Activated naive CD4-positive, alpha-beta T cell treated with anti-CD3 and anti-CD28 coated beads, Interleukin-2, amount 50 U/mL, for 16 hours (primary cell): ENCODE measurements at places on chromosomes 6 and 20.
A peak's percentile ranks its signal among the peaks of the same experiment; 100 is the strongest.

GRCh38 chr6:85344996-85345395 lies 104.9 kb upstream of the NT5E start:
- DNase-seq, result no peak

GRCh38 chr6:34490390-34491090 lies 24.7 kb downstream of the PACSIN1 start:
- no peak for DNase-seq

DNA sequence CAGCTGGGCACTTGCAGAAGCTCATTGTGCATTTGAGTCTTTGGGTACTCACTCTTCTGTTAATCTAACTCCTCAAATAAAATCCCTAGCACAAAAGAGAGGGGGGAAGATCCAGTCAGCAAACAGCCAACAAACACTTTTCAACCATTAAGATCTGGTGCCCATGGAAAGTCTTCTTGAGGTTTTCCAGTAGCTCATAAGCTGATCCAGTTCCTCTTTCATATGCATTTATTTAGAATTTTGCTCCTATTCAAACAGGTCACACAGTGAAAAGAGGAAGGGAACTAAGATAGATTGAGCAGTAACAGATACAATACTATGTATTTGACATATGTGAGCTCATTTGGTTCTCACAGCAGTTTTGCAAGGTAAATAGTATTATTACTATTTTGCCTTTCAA lies 38.6 kb downstream of the HLA-DPB1 start:
- DNase-seq, result no peak

- DNase-seq, result no peak
Measured at GRCh38 chr6:36444470-36444869, 1.7 kb downstream of the KCTD20 start.

DNA sequence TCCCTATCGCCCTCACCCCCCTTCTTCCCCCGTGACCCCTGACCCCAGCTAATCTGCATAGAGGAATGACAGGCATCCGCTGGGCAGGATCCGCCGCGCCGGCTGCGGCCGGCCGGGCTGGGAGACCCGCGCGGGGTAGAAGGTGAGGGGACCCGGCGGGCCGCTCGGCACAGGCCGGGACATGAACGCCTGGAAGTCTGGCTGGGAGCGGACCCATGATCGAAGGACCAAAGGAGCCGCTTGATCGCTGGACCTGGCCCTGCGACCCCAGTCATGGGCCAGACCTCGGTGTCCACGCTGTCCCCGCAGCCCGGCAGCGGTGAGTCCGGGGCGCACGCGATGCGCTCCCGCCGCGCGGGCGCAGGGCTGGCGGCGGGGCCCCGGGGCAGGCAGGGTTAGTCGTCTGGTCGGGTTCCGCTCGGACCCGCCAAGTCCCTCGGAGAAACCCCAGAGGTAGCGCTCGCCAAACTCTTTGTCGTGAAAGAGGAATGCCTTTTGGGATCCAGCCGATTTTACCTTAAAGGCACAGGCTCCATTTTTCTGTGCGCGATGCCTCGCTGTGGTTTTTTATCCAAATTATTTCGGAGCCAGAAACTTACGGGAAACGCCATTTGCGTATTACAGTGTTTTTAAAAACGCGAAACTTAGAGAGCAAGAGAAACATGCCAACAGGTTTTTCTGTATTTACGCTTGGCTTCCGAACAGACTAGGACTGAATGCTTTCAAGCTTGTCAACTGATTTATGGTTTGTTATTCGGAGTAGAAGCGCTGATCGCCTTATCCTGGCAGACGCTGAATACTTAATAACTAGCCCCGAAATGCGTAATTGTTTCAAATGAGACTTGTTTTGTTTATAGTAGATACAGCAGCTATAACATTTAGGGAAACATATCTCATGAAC lies at the start of gene PHACTR2:
Gene PHACTR2, plus strand, starts transcription at position 75 of the 901 bp plus-strand sequence. Its CDS starts 199 bp downstream, at position 274.
- peak; percentile 56 for DNase-seq

DNA sequence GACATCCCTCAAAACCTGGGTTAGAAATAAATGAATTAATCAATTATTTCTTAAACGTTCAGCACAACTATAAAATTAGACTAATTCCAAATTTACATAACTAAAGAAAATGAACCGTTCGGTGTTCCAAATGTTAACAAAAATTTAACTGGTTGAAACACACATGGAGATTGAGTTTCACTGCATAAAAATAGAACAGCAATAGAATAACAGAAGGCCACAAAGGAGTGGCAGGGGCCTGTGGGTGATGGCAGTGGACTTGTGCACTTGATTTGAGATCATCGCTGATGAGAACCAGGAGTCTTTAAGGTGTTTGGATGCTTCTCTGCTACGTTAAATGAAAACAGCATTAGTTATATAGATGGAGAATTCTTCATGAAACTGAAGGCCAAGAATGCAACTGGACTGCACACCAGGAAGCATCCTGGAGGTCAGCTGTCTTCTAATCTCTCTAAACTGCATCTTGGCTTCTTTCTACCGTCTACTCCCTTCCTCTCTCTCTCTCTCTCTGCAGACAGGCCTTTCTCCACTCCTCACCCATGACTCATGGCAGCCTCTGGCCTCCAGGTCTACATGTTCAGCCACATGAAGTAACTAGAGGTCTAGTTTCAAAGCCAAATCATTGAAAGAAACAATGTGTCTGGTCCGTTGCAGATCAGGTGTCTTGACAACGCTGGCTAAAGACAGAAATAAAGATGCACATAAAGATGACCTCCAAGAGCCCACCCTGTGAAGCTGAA lies 111.3 kb downstream of the SIM1 start:
- no peak for DNase-seq

DNA sequence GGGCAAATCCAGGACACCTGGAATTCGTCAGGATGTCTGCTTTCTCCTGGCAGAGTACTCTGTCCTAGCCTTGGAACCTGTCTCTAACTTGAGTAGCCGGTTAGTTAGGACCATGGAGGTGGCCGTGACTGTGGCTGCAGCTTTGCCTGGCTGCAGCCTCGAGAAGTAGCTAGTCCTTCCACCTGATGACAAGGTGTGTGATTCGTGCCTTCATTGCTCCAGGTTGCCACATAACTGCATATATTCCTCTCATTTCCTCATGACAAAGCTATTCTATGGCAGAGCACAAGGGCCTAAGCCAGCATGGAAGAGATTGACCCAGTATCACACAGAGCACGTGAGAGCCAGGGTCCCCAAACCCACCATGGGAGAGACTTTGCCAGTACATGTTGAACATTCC lies 39.8 kb upstream of the KIF25 start:
- no peak for DNase-seq

DNA sequence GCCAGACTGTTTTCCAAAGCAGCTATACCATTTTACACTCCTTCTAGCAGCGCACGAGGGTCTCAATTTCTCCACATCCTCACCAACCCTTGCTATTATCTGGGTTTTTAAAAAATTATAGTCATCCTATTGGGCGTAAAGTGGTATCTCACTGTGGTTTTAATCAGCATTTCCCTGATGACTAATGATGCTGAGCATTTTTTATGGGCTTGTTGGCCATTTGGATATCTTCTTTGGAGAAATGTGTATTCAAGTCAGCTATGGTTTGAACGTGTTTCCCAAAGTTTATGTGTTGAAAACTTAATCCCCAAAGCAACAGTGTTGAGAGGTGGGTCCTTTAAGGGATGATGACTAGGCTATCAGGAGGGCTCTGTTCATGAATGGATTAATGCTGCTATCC lies 6.7 kb downstream of the MCUR1 start:
- no peak for DNase-seq

- DNase-seq, result no peak
Measured at GRCh38 chr6:14857001-14857400, 388.9 kb upstream of the JARID2 start.

- peak; percentile 89 for DNase-seq
Measured at GRCh38 chr20:58980711-58981627, at the start of gene NELFCD. NELFCD (plus strand) TSS chr20:58981256; CDS start chr20:58981310, 54 bp downstream.

GRCh38 chr20:51237278-51237677 lies 214.4 kb upstream of the KCNG1 start:
- no peak for DNase-seq

DNA sequence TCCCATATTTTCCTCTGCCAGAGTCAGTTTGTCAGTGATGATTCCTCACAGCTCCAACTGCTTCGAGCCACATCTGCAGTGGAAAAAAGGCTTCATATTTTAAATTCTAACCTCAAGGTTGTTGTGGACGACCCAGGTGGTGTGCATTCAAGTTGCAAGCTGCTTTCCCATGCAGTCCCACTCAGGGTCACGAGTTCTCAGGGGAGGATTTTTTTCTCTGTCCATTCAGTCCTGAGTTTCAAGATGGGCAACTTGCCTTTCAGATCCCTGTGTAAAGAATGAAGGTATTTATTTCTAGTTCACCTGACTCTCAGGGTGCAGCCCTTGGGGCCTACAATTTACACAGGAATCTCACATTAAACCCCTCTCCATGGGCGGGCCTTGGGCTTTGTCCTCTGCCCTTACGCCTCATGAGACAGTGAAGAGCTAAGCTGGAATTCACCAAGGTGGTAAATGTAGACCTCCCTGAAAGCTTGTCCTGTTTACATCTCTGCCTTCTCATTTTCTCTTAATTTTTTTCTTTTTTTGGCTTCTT lies 65.9 kb downstream of the TPD52L1 start:
- no peak for DNase-seq

DNA sequence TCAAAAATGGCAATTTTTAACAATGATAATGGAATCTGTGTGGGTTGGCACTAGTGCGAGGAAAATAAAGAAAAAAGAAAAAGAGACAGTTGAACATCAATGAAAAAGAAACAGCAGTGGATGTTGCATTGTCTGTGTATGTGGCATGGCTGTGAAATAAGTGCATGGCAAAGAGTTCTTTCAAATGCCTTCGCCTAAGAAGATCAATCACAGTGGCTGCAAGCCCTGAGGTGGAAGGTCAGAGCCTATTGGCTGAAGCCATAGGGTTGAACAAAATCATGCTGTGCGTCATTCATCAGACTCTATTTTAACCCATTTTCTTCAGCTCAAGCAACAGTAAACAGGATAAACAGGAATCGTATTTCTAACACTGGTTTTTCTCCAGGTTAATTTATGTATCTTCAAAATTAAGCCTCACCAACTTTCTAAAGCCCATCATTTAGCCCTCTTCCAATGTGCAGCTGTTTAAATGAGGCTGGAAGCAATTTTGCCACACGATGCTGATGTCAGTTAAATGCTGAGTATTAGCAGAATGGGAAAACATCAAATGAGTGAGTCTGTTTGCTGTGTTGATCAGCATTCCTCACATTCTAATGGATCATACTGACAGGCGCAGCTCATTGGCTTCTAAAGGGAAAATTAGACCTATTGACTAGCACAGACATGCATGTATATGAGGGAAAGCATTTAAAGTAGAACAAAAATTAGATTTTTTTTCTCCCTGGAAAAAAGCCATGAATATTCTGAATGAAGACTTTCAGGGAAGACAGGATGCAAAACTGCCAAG lies 955.9 kb upstream of the EYS start:
- no peak for DNase-seq

DNA sequence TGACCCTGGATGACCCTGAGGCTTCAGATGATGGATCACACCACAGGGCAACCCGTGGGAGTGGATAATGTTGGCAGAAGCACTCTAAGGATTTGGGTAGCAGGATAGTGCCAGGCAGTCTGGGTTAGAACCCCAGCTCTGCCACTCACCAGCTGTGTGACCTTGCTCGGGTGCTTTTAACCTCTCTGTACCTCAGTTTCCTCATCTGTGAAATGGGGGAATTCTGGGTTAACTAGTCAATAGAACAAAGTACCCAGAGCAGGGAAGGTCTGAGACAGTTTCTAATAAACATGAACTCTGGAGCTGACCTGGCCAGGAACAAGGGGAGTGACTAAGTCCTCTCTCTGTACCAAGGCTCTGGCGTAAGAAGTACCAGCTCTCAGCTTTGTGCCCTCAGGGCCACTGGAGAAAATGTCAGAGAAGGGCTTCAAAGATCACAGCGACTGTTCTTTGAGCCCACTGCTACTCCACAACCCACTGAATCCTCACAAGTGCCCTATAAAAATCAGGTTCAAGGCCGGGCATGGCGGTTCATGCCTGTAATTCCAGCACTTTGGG lies 14.7 kb upstream of the NOL4L start:
- DNase-seq, result no peak

- DNase-seq, result no peak
Measured at GRCh38 chr20:17613328-17614175, 43.7 kb downstream of the DSTN start.
